ENCODE measurements at places on chromosomes 11 and 22. TPM values are rescaled to one million over a fixed set of nuclear protein-coding genes. Genes with fewer than 3 reads are reported as not detected.

GRCh38 chr11:59966201-59966600 lies 2.4 kb downstream of the OOSP4A start:
- DNase-seq: no peak

- no peak for DNase-seq
Measured at GRCh38 chr22:24059793-24060192, 48.7 kb downstream of the CABIN1 start.

Gene SGSM1
- not detected for total RNA-seq

Gene APOA5
- not detected for total RNA-seq

Gene KCTD21
- 4.1 TPM for total RNA-seq

DNA sequence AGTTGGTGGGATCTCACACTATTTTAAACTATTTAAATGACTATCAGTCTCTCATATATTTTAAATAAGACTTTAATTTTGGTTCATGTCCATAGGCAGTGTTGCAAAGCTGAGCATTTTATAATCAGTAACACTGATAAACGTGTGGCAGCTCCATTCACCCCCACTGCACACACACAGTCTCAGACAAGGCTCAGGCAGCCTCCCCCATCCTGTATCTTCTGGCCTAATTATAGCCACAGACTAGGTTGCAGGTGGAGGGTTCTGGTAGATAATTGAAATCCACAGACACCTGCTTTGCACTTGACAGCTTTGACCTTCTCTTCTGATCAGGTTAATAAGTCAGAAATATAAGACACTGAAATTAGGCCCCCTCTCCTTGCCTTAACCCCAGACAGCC lies 118.5 kb upstream of the LDLRAD3 start:
- no peak for DNase-seq

DNA sequence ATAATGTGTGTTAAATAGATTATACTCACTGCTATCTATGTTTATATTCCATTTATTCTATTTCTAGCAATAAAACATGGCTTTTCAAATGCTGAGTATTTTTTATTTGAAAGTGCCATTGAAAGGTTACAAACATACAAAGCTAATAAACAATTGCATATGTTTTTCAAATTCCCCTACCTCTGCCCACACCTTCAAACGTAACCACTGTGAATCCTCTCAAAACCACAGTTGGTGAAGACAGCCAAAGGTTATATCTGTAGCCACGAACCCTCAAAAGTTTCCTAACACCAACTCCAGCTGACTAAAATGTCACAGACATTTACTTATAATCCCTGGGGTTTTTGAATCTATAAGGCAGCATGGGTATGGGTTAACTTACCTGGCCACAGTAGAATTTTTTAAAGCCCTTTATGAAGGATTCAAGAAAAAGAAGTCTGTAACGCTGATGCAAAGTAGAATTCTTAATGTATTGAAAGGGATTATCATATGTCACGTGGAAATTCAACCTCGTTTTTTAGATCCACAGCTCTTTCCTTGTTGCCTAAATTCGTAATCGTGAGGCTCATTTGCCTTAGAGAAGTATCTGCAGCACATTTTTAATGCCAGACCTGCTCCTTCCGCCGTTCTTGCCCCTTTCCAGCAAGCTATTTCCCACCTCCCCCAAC lies 122.5 kb upstream of the ZC3H12C start:
- peak; percentile 52 for DNase-seq

Gene PRODH
- total RNA-seq: not detected

Gene LARGE1
- 0.32 TPM for total RNA-seq

GRCh38 chr11:96272529-96273222 lies 70.3 kb downstream of the MAML2 start:
- DNase-seq: no peak

GRCh38 chr11:117993988-117994745 lies 8.0 kb downstream of the IL10RA start:
- DNase-seq: peak; percentile 1

DNA sequence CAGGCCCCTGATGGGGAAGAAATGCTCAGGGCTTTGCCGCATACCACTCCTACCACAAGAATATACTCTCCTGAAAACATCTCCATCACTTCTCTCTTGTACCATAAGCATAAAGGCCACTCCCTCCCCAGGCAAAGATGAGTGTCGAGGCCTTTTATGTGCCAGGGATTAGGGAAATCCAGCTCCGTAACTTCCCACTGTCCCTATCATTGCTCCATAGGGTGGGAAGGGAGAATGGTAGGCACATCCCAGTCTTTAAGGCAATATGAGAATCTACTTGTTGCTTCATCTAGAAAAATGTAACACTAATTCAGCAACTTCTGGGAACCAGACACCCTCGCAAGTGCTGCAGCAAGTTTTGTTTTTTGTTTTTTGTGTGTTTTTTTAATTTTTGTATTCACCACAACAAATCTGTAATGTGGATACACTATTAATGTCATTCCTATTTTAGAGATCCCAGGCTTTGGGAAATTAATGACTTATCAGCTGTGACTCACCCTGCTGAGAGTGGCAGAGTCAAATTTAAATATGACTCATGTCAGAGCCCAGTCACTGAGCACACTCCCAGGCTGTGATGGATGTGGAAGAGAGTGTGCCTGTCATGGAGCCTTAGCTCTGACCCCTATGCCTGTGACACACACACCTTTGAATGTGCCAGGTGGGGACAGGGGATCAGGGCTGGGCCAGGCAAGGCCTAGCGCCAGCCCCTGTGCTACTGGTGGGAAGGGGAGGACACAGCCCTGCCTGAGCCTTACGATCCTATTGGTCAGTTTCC lies 23.4 kb downstream of the PANX1 start:
- peak; percentile 50 for DNase-seq

DNA sequence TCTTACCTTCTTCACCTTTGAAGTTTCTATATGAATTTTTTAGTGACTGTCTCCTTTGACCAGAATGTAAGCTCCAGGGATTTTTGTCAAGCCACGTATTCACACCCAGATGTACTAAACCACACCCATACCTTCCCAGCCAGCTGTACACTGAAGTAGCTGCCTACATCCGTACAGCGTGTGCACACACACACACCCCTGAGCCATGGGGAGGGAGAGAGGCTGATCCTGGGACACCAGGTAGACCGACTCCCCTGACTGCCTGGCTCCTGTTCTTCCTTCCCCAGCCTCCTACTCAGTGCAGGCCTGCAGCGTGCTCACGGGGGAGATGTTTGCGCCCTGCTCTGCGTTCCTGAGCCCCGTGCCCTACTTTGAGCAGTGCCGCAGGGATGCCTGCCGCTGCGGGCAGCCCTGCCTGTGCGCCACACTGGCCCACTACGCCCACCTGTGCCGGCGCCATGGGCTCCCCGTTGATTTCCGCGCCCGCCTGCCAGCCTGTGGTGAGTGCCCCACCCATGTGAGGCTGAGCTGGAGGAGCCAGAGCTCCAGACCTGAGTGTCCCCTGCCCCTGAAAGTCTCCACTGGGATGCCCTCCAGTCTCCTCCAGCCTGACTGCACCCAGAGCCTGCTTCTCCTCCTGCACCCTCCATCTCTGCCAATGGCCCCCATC lies 25.9 kb downstream of the OTOG start:
- DNase-seq: no peak

Gene CALCB
- 4.7 TPM for total RNA-seq

Gene PRG3
- total RNA-seq: not detected

GRCh38 chr11:9530020-9530621 lies 43.3 kb upstream of the WEE1 start:
- DNase-seq: no peak

GRCh38 chr11:131746201-131746600 lies 375.8 kb downstream of the NTM start:
- no peak for DNase-seq

DNA sequence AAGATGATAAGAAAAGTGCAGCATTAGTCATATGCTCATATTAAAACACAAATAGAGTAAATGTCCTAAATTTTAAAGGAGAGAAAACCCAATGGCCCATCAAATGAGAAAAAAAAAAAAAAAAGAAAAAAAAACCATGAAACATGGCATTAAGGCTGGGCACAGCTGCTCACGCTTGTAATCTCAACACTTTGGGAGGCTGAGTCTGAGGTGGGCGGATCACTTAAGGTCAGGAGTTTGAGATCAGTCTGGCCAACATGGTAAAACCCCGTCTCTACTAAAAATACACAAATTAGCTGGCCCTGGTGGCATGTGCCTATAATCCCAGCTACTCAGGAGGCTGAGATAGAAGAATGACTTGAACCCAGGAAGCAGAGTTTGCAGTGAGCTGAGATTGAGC lies 515.5 kb upstream of the ANO3 start:
- no peak for DNase-seq

GRCh38 chr22:25942856-25943411 lies 200.9 kb downstream of the MYO18B start:
- no peak for DNase-seq

- DNase-seq: no peak
Measured at GRCh38 chr11:61682906-61683675, 2.9 kb downstream of the DAGLA start.

All from activated CD8-positive, alpha-beta T cell treated with anti-CD3 and anti-CD28 coated beads for 36 hours (primary cell).